ENCODE measurements at places on chromosomes 11 and 22.
A peak's percentile ranks its signal among the peaks of the same experiment; 100 is the strongest.

DNA sequence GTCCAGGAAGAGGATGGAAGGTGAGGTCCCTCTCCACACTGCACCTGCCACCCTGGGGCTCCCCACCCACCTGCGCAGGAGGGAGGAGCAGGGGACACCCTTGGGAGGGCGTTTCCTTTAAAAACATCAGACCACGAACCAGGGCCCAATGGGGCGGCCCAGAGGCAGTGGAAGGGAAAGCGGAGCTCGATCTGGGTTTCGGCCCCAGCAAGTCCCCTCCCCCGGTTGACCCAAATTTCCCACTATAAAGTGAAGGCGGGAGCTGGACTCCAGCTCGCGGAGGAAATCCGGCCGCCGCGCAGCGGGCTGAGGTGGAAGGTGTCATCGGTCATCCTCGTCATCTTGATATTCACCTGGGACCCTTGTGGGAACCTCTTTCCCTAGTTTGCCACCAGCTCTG is 99.3 kb downstream of the WNT7B start:
- H3K4me3 ChIP-seq: no peak overlapping the region
- H3K27ac ChIP-seq: no peak overlapping the region
- no peaks in the 10 kb centered on the region for H3K4me1 ChIP-seq
- H3K27me3 ChIP-seq: peaks cover 44% of the 10 kb centered on the region
- H3K36me3 ChIP-seq: peaks cover 3% of the 10 kb centered on the region
- no peak for DNase-seq

GRCh38 chr11:69697861-69698260 is 6.0 kb downstream of the FGF19 start:
- peaks cover 3% of the 10 kb centered on the region for H3K4me1 ChIP-seq
- H3K27me3 ChIP-seq: peaks cover 32% of the 10 kb centered on the region
- no peaks in the 10 kb centered on the region for H3K36me3 ChIP-seq
- no peak for DNase-seq
- no peak overlapping the region for H3K27ac ChIP-seq

DNA sequence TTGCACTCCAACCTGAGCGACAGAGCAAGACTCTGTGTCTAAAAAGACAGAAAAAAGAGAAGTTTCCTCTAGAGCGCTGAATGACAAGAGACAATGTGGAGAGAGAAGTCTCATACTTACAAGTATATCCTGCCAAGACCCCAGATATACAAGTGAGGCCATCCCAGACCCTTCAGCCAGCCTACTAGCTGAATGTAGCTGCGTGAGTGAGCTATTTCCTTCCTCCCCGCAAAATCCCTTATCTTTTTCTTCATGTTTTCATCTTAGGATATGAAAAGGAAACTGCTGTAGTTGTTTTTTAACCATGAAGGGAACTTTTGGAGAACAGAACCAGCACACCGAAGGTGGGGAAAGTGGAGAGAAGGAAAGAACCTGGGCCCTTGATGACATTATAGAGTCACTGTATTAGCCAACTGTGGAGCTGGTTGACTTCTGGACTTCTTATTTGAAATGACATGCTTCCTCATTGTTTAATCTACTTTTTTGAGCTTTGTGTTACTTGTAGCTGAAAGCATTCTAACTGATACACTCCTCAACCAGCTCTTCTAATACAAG is 4.4 kb upstream of the DDX17 start:
- H3K27me3 ChIP-seq: no peaks in the 10 kb centered on the region
- DNase-seq: no peak
- peaks cover 25% of the 10 kb centered on the region for H3K4me1 ChIP-seq

DNA sequence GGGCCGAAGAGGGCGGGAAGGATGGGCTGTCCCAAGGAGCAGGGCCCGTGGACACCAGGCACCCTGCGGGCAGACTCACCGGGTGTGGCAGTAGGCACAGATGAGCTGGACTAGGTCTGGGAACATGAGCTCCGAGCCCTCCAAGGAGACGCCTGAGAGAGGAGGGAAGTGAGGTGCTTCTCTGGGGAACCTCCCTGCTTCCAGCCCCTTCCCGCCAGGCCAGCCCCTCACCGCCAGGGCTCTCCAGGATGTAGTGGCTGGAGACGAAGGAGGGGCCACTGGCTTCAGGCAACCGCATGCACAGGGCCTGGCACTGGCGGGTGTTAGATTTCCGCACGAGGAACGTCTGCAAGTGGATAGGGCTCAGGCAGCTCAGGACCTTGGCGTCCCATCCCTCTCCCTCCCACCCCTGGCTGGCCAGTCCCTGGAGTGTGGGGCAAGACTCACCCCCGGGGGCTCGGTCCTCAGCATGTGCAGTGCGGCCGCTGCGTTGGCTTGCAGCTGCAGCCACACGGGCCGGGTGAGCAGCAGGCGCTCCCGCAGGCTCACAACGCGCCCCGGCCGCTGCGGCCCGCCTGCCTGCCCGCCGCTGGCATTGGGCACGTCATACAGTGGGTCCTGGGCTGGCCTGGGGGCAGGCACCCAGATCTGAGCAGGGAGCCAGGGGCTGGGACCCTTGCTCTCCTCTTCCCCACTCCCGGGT is 552 bp downstream of the RIN1 start:
- H3K4me3 ChIP-seq: peak overlapping the region; percentile 94
- DNase-seq: no peak
- no peaks in the 10 kb centered on the region for H3K27me3 ChIP-seq

DNA sequence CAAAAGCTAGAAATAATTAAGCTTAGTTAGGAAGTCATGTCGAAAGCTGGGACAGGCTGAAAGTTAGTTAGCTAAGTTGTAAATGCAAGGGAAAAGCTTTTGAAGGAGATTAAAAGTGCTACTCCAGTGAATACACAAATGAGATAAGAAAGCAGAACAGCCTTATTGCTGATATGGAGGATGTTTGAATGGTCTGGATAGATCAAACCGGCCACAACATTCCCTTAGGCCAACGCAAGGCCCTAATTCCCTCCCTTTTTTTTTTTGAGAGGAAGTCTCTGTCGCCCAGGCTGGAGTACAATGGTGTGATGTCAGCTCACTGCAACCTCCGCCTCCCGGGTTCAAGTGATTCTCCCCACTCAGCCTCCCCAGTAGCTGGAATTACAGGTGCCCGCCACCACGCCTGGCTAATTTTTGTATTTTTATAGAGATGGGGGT is 23.3 kb upstream of the WEE1 start:
- no peaks in the 10 kb centered on the region for H3K27me3 ChIP-seq
- no peaks in the 10 kb centered on the region for H3K4me1 ChIP-seq
- no peaks in the 10 kb centered on the region for H3K36me3 ChIP-seq
- H3K4me3 ChIP-seq: no peak overlapping the region
- no peak overlapping the region for H3K27ac ChIP-seq

DNA sequence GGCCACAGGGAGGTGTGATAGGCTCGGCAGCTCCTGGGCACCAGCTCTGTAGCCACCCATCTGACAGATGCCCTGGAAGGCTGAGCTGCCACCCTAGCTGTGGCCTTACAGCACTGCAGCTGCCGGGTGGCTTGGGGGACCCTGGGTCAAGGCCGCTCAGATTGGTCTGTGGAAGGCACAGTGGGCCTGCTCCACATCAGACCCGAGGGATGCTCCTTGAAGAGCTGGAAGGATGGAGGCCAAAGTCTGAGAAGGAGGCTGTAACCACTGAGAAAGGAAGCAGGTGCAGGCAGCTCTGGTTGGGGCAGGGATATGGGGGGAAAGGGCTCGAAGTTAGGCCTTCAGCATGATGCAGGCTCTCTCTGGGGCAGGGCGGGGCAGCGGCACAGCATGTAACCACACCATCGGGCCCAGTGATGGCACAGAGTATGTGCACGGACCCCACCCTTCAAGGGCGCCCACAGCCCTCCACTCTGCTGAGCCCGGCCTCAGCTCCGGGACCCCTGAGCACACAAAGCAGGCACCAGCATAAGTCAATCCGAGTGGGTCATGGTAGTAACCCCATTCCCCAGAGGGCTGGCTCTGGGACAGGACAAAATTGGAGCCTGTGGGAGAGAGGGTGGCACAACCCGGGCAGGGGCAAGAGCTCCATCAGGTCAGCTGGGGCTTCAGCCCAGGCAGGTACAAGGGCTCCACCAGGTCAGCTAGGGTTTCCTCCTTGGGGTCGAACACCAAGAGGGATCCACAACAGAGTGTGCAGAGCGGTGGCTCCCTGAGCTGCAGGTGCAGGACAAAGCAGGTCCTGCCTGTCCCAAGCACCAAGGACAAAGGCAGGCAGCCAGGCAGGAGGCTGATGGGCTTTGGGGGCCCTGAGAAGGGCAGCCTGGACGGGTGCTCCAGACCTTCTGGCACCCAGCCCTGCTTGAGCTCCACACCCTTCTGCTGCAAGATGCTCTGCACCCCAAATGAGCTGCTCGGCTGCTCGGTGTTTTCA is 1511.1 kb downstream of the BRD1 start:
- peaks cover 15% of the 10 kb centered on the region for H3K36me3 ChIP-seq
- no peak for DNase-seq
- H3K4me3 ChIP-seq: no peak overlapping the region
- no peaks in the 10 kb centered on the region for H3K4me1 ChIP-seq
- peaks cover 5% of the 10 kb centered on the region for H3K27me3 ChIP-seq
- no peak overlapping the region for H3K27ac ChIP-seq

DNA sequence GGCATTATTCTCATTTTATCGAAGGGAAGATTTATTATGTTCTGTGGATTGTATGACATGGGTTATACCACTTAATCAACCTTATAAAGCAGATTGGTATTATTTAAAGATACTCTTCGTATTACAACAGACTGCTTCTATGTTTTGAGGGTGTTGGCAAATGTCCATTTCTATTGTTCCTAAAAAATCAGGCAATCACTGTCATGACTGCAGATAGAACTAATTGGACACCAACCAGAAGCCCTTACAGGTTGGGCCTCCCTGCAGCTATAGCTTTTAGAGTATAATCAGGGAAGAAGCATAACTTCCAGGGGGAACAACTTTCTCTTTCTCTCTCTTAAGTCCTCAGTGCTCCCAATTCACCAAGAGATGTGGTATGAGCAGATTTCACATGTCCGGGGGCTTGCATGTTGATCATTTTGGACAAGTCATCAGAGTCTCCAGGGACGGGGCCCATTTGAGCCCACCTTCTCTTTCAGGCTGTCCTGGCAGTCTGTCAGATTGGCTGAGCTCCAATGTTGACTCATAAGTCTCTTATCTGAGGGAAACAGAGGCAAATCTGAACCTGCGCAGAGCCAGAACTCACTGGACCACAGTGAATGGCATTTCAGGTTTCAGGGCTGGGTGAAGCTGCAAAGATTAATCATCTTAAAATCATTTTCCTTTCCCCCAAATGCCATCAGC is 264.0 kb upstream of the CCDC90B start:
- no peak overlapping the region for H3K4me3 ChIP-seq
- no peak for DNase-seq
- H3K27me3 ChIP-seq: peaks cover 2% of the 10 kb centered on the region
- no peak overlapping the region for H3K27ac ChIP-seq
- H3K4me1 ChIP-seq: no peaks in the 10 kb centered on the region

DNA sequence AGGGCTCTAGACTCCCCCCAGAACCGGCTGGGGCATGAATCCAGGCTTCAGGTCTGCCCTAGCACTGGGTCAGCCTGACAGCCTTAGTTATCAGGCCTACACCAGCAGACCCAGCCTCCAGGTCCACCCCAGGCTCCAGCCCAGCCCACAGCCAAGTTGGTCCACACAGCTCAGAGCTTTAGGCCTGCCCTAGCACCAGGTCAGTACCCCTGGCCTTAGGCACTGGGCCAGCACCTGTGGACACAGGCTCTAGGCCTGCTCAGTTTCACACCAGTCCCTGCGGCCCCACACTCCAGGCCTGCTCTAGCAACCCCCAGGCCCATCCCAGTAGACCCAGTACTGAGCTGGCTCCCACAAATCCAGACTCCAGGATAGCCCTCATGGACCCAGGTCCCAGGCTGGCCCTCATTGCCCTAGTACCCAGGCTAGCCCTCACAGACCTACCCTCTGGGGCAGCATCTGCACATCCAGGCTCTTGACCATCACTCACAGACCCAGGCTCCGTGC is 52.7 kb downstream of the CLPB start:
- H3K27ac ChIP-seq: no peak overlapping the region
- no peaks in the 10 kb centered on the region for H3K27me3 ChIP-seq
- no peaks in the 10 kb centered on the region for H3K4me1 ChIP-seq
- no peak overlapping the region for H3K4me3 ChIP-seq

DNA sequence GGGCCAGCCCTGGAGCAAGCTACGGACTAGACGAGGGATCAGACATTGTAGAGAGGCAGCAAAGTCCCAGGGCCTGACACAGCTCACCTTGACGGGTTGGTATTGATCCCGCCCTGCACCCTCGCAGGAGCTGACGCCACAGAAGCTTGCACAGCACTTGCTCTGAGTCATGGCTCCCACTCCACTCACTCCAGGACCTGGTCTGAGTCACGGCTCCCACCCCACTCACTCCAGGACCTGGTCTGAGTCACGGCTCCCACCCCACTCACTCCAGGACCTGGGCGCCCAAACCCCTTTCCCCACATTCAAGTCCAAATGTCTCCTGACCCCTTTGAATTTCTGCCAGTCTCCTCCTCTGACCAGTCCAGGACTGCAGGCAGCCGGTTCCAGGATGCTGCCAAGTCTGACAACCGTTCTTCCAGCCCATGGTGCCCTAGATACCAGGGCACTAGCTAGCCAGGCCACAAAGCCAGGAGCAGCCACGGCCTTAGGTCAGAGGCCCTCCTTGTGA is 6.0 kb upstream of the PNPLA5 start:
- H3K36me3 ChIP-seq: no peaks in the 10 kb centered on the region
- no peaks in the 10 kb centered on the region for H3K4me1 ChIP-seq
- no peak for DNase-seq
- H3K4me3 ChIP-seq: no peak overlapping the region

DNA sequence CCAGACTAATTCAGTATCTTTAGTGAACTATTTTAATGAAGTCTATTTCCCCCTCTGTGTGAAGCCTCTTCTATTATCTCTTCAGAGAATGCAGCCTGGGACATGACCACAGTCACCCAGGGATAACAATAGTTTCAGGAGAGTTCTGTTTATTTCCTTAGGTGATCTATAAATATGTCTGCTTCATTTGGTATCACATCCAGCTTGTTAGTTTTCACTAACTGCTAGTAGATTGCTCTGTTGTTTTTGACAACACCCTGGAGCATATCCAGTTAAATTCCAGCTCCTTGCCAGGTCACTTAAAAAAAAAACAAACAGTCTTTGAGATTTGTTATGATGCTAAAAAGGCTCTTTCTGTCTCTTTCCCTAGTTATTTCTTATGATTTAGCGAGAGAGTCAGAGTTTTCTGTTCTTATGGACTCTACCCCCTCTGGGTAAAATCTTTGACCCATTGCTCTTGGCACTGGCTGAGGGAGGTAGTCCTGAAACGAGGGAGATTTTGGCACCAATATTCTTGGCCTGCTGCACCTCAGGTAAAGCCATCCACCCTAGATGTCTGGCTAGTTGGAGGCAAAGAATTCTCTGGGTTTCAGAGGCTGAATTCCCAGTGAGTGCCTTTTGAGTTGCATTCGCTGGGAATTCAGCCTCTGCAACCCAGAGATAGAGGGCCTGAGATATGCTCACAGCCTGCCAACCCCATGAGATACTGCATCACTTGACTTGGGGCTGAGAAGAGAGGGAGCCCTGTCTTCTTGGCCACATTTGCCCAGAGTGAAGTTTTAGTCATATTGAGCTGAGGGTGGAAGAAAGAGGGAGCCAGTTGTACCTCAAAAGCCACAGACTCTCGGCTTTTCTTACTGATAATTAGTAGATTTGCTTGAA is 159.1 kb downstream of the PGR start:
- H3K27ac ChIP-seq: no peak overlapping the region
- no peaks in the 10 kb centered on the region for H3K36me3 ChIP-seq
- no peaks in the 10 kb centered on the region for H3K27me3 ChIP-seq
- no peaks in the 10 kb centered on the region for H3K4me1 ChIP-seq

GRCh38 chr11:10490398-10491241 is 35.6 kb downstream of the AMPD3 start:
- no peak for DNase-seq
- peak overlapping the region; percentile 71 for H3K27ac ChIP-seq
- no peak overlapping the region for H3K4me3 ChIP-seq
- H3K4me1 ChIP-seq: peaks cover 28% of the 10 kb centered on the region

GRCh38 chr11:91860661-91861060 is 364.0 kb upstream of the FAT3 start:
- H3K4me1 ChIP-seq: no peaks in the 10 kb centered on the region
- no peak overlapping the region for H3K27ac ChIP-seq
- no peak for DNase-seq
- H3K4me3 ChIP-seq: no peak overlapping the region
- no peaks in the 10 kb centered on the region for H3K27me3 ChIP-seq
- H3K36me3 ChIP-seq: no peaks in the 10 kb centered on the region
